ENCODE measurements at places on chromosomes 11 and 22.

GRCh38 chr11:62965574-62965973 is 19.2 kb downstream of the SLC22A6 start:
- no peak for DNase-seq

DNA sequence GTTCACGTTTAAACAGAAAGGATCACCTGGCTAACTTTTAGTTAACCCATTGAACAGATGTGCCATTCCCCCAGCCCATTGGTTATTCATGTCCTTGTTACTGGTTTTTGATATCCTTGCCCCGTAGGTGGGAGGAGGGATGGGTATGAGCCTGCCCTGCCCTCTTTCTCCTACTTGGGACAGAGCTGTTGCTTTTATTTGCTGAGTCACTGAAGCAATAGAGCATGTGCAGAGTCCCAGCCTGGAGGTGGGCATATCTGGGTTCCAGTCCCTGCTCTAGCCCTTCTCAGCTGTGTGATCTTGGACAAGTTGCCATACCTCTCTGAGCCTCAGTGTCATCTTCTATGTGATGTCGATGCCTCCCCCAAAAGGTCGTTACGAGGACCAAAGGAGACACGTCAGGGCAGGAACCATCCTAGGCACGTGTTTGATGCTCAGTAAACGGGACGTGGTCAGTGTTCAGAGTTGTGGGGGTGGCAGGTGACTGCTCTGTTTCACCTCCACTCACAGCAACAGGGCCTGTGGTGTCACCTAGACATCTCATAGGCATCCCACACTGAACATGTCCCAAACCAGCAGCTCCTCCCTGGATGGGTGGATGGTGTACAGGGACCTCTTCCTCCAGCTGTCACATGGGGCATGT is 61.0 kb downstream of the BMAL1 start:
- no peak for DNase-seq

DNA sequence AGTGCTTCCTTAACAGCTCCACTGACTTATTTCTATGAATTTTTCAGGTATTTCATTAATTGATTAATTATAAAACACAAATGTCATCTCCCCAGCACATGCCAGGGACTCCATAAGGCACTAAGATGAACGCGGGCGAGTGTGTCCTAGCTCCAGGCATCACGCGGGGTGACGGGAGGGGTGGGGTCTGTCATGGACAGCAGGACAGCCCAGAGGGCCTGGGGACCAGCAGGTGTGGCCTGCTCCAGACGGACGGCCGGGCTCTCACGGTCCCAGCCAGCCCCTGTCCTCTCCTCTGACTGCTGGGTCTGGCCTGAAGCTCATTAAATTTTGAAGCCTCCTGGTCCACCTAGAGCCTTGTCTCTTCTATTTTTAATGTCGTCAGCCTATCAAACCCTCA is 531.1 kb downstream of the BRD1 start:
- no peak for DNase-seq

- DNase-seq = no peak
Measured at GRCh38 chr11:13487661-13488030, 8.2 kb downstream of the PTH start.

- peak; percentile 69 for DNase-seq
Measured at GRCh38 chr22:45754822-45755221, 83.2 kb downstream of the ATXN10 start.

GRCh38 chr22:49499433-49500075 is 328.1 kb downstream of the BRD1 start:
- DNase-seq = no peak

DNA sequence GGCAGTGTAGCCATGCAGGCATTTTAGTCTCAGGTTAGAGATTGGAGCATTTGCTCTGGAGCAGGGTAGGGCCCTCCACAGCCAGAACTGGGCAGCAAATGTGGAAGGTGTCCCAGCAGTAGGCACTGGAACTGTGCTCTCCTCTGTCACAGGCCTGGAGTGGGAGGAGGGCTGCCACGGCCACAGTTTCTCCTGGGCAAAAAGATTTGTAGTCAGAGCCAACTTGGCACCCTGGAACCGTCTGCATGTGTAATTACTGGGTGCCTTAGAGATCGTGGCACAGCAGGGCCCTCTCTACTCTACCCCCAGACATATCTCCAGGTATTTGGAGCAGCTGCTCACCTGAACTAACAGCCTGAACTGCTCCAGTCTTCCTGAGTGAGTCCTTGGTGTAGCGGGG is 93.7 kb downstream of the ZC3H12C start:
- no peak for DNase-seq

DNA sequence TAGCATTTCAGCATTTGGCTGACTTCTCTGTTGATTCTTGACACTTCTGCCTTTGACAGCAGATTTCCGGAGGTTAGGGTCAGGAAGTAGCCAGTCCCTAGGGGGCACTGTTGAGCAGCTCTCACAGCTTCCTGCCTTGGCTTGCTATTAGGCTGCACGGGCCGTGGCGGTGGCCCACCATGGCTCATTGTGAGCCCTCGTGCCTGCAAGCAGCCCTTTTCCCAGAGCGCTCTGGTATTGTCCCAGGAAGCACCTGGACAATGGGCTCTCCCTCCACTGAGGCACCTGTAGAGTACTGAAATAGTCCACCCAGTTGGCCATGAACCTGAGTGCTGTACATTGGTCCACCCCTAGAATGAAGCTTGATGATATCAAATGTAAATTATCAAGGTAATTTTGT is 100.2 kb upstream of the GAL start:
- no peak for DNase-seq

DNA sequence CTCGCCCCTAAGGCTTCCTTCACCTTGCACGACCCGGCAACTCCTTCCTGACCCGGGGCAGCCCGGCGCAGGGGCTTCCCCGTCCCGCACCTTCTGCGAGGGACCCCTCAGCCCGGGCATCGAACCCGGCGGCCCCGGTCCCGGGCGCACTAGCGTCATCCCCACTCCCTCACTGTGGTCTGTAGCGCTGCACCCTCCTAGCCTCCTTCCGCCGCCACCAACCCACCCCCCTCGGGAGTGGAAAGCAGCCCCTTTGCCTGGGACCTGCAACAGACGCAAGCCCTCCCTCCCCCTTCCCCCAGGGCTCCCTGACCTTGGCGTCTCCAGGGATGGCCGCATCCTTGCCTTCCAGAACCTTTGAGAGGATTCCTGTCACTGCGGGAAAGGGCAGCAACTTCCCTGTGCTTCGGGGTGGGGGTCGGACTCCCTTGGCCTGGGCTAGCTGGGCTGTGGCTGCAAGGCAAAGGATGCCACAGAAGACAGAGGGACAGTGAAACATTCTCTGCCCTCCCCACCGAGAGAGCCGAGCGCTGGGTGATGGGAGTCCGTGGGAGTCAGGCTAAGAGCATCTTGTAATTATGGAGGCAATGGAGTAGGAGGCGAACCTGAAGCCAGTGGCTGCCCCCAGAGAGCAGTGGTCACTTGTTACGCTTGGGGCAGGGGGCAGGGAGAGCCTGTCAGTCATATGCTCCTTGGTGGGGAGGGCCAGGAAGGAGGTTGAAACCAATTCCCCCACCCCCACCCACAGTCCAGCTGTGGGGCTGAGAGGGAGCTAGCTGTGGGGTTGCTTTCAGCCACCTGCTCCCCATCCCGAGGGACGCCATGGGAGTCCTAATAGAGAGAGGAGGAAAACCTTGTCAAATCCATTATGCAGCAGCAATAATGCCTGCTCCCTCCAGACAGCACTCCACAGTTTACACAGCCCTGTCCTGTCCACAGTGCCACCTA is 920 bp downstream of the TMEM132A start:
- no peak for DNase-seq

DNA sequence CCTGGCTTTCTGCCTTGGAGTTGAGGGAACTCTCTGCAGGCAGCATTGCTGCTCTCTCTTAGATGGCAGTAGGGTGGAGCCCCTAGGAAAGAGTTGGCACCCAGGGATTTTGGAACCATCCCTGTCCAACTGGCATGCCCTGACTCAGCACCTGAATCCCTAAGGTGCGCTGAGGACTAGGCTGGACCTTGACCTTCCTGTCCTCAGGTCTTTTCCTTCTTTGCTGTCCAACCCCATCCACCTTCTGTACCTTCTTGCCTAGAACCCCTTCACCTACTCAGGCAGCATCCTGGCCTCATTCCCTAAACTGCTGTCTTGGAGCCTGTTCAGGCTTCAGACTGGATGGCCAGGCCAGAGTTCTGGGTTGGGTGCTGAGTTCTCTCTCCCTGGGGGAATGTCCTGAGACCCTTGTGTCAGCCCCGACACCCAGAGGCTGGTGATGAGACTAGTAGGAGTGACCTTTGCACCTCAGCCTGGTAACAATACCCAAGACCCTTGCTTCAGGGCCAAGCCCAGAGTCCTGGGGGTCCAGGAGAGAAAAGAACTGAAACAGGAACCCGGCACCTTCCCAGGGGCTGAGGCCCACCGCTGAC is 2.5 kb upstream of the POLD4 start:
- DNase-seq = no peak

GRCh38 chr11:10314199-10315072 is 9.6 kb downstream of the ADM start:
- DNase-seq = no peak

DNA sequence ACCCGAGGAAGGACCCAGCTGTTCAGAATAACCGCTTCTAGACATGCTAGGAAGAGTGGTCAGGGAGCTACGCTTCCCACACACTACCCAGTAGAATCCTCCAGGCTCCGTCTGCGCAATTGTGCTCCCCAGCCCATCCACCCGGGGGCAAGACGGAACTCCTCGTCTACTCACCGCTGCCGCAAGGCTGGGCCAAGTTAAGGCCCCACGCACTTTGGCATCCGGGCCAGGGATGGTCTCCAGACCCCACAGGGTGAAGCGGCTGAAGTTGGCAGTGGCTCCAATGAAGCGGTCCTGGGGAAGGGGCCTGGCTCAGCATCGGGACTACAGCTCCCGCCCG is 757 bp downstream of the RNASEH2C start:
- DNase-seq = no peak

- peak; percentile 76 for DNase-seq
Measured at GRCh38 chr11:69050592-69051380, 2.1 kb downstream of the TPCN2 start.

GRCh38 chr11:17607591-17608570 is 60.8 kb downstream of the OTOG start:
- no peak for DNase-seq

DNA sequence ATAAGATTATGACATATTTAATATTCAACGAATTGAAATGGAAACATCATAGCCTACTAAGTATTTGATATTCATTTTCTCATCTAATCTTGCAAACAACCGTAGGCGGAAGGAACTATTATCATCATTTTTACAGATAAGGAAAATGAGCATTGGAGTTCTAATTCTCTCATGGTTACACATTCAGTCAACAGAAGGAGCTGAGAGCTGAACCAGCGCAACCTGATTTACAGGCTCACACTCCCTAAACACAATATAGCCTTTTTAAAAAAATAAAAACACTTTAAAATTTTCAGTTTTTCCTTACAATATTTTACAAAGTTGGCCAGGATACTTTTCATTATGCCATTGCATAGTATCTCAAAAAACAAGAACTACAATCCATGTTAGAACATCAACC is 74.8 kb downstream of the APOL5 start:
- DNase-seq = no peak

DNA sequence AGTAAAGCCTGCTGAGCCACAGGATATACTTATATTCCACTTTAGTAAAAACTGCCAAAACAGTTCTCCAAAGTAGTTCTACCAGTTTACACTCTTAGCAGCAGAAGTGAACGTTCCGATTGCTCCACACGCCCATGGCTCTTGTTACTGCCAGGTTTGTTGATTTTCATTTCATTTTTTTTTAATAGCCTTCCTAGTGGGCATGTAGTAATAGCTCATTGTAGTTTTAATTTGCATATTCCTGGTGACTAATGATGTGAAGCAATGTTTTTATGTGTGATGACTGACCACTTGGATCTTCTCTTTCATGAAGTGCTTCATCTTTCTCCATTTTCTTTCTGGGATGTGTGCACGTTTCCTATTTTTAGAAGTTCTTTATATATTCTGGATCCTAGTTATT is 4.8 kb upstream of the C11orf97 start:
- no peak for DNase-seq

GRCh38 chr11:44083906-44084305 is 11.6 kb upstream of the EXT2 start:
- DNase-seq = no peak

DNA sequence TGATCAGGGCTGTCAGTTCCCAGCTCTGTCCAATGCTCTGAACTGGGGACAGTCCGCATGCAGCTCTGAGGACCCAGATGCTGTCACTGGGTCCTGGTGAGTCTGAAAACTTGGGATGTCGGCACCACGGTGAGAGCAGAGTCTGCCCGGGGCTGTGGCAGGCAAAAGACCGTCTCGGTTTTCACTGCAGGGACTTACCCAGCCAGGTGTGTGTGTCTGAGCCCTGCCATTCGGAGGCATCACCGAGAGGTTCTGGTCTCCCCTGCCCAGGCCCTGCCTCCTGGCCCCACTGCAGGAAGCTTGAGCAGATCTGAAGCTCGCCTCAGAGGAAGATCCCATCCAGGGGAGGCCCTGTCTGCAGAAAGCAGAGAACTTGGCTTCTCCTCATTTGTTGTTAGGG is 5.2 kb downstream of the TP53AIP1 start:
- DNase-seq = no peak

DNA sequence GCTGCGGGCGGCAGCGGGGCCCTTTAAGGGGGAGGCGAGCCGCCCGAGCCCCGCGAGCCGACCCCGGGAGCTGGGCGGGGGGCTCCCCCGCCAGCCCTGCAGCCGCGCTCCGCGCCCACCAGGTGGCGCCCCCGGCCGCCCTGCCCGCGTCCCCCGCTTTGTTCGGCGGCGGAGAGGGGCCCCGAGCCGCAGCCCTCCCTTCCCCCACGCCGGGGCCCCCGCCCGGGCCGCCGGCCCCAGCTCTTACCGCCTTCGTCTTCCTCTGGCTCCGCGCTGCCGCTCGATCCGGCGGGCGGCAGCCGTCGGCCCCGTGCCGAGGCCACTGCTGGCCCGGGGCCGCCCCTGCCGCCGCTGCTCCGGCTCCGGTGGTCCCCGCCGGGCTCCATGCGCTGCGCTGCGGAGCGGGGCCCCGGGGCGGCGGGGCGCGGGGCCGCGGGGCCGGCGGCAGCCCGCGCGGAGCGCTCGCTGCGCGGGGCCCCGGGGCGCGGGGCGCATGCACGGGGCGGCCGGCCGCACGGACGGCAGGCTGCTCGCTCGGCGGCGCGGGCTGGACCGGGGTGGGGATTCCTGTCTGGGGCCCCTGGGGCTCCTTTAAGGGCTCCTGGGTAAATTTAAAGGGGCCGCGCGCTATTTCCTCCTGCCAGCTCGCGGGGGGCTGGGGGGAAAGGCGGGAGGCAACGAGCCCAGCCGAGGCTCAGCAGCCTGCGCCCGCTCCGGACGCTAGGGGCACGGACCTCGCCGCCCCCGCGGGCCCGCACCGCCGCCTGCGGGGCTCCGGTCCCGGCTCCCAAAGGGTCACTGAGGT is at the start of gene ZFTA:
ZFTA (minus strand) TSS at position 539 of the 805 bp plus-strand sequence; CDS start at position 386, 153 bp downstream.
- peak; percentile 87 for DNase-seq

- no peak for DNase-seq
Measured at GRCh38 chr11:36577859-36578258, 10.1 kb downstream of the RAG1 start.

GRCh38 chr11:59779487-59779886 is 24.3 kb downstream of the STX3 start:
- no peak for DNase-seq

- DNase-seq = no peak
Measured at GRCh38 chr11:116279511-116279910, 493.3 kb downstream of the BUD13 start.
